ENCODE measurements at places on chromosomes 1 and 21. TPM values are rescaled to one million over a fixed set of nuclear protein-coding genes. Genes with fewer than 3 reads are reported as not detected.

ORC1 gene
- 11.5 TPM for total RNA-seq

CFHR1 gene
- 0.48 TPM for total RNA-seq

CD5L gene
- total RNA-seq: not detected

PCSK9 gene
- total RNA-seq: not detected

CA14 gene
- not detected for total RNA-seq

ZFP69 gene
- total RNA-seq: 2.0 TPM

NTNG1 gene
- total RNA-seq: 2.2 TPM

LRRIQ3 gene
- under 0.01 TPM for total RNA-seq

Measured in vein endothelial cell (primary cell).